ENCODE measurements at places on chromosomes 2 and 18.

- DNase-seq: no peak
Measured at GRCh38 chr2:190927301-190927700, 46.7 kb downstream of the GLS start.

- no peak for DNase-seq
Measured at GRCh38 chr2:120864981-120865380, 129.3 kb downstream of the GLI2 start.

- DNase-seq: no peak
Measured at GRCh38 chr18:33937270-33937816, 287.4 kb downstream of the NOL4 start.

GRCh38 chr2:195659982-195660890 lies 3.2 kb downstream of the SLC39A10 start:
- DNase-seq: peak; percentile 26

- no peak for DNase-seq
Measured at GRCh38 chr2:142270990-142271389, 140.2 kb upstream of the LRP1B start.
